Activated naive CD8-positive, alpha-beta T cell treated with anti-CD3 and anti-CD28 coated beads, Interleukin-2, amount 50 U/mL, for 24 hours (primary cell): ENCODE measurements at places on chromosomes 6 and 20.

DNA sequence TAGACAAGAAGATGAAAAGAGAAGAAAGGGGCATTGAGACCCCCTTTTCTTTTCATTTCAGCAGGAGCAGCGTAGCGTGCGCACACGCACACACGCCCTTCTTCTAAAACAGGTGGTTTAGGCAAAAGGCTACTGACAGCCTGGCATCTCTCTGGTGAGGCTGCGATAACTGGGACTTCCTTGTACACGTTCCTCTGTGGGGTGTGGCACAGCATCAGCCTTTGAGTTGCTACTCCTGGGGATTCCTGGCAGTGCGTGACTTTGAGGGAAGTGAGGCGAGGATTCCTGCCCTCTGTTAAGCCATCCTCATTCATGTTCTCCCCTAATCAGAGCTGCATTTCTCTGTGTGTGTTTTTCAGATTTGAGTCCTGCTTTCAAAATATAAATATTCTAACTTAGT, 94.7 kb downstream of the TMEM170B start:
- DNase-seq, result no peak

GRCh38 chr6:131414956-131415355, 158.1 kb upstream of the ARG1 start:
- no peak for DNase-seq

DNA sequence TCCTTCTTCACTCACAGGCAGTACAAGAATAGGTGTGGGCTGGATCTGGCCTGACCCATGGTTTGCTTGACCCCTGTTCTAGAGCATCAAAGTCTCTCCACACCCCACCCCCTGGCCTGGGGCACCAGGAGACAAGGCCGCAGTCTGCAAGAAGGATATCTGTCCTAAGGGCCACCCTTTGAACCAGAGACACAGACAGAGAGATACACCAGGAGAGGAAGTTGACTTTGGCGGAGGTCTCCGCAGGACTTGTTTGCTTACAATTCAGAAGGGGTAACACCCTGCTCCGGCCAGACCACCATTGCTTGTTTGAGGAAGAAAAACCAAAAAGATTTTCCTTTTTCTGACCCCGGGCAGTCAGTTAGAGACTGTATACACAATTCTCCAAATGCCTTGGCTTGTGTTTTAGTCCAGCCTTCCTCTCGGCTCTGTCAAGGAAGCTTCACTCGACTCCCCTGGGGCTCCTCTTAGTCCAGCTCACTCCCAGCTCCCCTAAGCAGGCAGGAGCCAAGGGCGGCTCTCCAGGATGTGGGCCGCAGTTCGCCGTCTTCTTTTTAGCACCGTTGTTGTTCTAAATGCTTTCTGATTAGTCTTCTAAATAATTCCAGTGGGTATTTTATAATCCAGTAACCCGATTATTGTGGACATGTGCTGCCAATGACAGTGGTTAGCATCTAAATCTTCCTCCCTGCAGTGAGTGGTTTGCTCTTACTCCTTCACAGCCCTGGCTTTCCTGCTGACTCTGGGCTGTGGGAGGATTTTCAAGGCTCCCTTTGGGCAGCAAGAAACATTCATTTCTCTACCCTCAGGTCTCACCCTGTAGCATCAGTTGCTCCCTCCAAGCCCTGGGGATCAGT, 58.6 kb upstream of the MRPS10 start:
- no peak for DNase-seq

DNA sequence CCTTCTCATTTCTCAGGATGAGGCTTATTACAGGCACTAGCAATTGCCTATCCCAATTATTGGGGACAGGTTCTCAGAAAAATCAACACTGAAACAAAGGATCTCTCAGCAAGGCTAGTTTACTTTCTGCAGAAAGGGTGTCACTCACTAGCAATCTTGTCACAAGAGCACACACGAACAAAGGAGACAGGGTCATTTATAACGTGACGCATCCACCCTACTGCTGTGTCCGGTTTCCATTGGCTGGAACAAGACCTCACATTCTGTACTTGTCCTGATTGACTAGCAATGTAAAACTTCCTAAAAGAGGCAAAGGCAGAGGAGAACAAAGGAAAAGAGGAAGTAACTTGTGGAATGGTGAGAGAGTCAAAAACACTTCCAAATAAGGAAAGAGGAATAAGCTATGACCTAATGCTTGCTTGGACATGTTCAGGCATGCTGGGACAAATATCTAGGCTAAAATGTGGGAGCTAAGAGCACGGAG, 160.2 kb upstream of the STXBP5 start:
- no peak for DNase-seq

DNA sequence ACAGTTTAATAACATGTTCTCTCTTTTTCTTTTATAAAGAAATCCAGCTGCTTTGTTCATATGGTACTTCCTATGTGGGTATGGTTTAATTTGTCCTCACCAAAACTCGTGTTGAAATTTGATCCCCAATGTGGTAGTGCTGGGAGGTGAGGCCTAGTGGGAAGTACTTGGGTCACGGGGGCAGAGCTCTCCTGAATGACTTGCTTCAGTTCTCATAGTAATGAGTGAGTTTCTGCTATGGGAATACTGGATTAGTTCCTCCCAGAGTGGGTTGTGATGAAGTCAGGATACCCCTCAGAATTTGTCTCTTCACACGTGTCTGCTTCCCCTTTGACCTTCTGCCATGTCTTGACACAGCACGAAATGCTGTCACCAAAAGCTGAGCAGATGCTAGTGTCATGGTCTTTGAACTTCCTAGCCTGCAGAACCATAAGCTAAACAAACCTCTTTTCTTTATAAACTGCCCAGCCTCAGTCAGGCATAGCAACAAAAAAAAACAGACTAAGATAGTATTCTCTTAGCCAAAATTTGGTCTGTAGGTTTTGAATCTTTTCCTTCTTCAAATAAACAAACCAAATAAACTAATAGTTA, 87.8 kb upstream of the HS3ST5 start:
- no peak for DNase-seq

GRCh38 chr6:63371104-63371715, 51.4 kb upstream of the LGSN start:
- DNase-seq, result no peak

DNA sequence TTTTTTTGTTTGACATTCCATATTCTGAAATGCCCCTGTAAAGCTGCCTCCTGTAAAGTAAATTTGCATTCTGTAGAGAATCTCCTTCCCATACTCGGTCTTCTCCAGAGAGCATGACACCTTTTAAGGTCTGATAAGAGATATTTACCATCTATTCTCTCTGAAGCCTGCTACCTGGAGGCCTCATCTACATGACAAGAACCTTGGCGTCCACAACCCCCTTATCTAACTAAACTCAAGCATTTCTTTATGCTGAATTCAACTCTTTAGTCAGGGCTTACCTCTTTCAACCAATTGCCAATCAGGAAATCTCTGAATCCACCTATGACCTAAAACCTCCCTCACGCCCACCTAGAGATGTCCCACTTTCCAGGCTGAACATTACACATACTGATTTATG, 51.6 kb downstream of the FAM184A start:
- no peak for DNase-seq

- DNase-seq, result no peak
Measured at GRCh38 chr6:158488065-158488464, 71.8 kb upstream of the TMEM181 start.

- DNase-seq, result no peak
Measured at GRCh38 chr6:106160189-106160588, 74.1 kb downstream of the PRDM1 start.

- no peak for DNase-seq
Measured at GRCh38 chr6:37123957-37124729, 45.8 kb upstream of the PIM1 start.
